Naive thymus-derived CD4-positive, alpha-beta T cell (primary cell): ENCODE measurements at places on chromosomes 3 and 15.
A peak's percentile ranks its signal among the peaks of the same experiment; 100 is the strongest.

DNA sequence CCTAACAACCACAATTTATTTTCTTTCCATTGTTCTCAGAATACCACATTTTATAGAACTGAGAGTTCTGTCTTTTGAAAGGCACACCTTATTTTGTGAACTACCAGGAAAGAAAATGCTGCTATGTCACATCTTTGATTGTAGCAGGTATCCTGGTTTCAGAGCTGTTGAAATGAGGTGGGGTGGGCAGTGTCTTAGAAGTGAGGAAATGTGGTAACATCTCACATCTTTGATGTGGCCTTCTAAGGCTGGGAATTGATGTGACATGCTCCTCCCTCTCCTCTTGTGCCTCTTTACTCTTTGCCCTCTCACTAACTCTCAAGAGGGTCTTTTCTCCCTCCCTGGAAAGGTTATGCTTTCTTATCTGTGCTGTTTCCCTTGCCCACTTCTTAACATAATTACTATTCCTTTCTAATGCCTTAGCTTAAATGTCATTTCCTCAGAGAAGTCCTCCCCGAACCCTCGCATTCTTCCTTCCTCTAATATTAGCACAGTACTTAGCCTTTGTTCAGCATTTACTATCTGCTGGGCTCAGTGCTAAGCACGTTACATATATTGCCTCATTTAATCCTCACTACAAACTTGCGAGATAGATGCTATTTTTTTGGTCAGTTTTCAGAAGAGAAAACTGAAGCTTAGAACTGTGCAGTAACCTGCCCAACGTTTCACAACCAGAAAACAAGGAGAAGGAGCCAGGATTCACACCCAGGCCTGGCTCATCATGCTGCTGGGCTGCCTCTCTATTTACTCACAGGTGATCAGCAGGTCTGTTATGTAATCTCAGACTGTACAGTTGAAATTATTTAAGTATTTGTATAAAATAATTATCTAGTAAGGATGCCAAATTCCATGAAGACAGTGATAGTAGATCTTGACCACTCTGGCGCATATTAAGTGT, 24.0 kb upstream of the SPTSSB start:
- peak; percentile 78 for DNase-seq

DNA sequence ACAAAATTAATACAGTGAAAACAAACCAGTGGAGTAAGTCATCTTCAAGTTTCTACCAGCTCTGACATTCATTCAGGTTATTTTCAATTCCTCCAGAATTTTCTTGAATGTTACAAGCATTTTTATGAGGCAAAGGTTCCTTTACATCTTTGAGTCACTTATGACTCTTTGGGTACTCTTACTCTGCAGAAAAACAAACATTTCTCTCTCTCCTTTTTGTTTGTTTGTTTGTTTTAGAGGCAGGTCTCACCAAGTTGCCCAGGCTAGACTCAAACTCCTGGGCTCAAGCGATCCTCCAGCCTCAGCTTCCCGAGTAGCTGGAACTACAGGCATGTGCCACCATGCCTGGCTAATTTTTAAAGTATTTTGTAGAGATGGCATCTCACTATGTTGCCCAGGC, 233.5 kb downstream of the ADAMTSL3 start:
- no peak for DNase-seq

GRCh38 chr3:142657033-142657432, 60.8 kb downstream of the PLS1 start:
- DNase-seq: no peak

DNA sequence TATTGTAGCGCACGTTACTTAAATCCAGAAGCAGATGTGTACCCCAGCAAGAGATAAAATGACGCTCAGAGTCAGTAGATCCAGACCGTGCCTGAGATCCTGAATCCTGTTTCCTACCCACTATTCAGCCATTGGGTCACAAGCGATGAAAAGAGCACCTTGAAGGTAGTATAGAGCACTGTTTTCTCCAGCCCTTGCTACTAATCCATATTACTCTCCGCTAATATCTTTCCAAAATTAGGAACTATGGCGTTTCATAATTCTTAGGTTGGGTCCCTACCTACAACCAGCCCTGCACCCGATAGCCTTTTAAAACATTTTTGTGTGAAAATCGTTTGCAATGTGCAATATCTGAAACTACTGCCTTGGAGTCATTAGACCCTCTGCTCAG, 596 bp downstream of the BTD start:
- DNase-seq: no peak

- DNase-seq: no peak
Measured at GRCh38 chr3:42063888-42064287, 27.3 kb upstream of the TRAK1 start.
